NCI-H1417 (cell line): ENCODE measurements at places on chromosomes 16 and 17.

DNA sequence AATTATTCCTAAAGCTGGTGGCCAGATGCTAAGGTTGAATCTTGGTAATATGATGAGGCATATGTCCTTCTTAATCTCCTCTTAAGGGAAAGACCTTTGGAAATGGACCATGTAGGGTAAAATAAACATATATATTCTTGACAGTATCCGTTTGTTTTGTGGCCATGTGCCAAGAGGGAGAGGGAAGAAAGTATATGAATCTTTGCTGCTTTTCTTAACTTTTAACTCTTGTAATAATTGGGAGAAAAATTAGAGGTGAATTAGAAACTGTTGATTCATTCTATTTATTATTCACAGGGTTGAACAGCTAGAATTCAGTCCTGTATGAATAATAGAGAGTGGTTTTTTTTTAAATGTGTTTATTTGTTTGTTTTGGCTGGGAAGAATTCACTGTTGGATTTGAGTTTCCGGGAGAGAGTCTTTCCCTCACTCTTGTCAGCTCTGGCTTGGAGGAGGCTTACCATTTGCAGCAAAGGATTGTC, 31.6 kb downstream of the AATF start:
- DNase-seq = peak; percentile 20

GRCh38 chr17:45129940-45130680, 2.2 kb downstream of the PLCD3 start:
- no peak for DNase-seq

GRCh38 chr16:54938212-54939028, 7.8 kb downstream of the IRX5 start:
- DNase-seq = no peak

GRCh38 chr16:17408955-17409441, 61.8 kb downstream of the XYLT1 start:
- no peak for DNase-seq
